ENCODE measurements at places on chromosomes 2 and 18.

DNA sequence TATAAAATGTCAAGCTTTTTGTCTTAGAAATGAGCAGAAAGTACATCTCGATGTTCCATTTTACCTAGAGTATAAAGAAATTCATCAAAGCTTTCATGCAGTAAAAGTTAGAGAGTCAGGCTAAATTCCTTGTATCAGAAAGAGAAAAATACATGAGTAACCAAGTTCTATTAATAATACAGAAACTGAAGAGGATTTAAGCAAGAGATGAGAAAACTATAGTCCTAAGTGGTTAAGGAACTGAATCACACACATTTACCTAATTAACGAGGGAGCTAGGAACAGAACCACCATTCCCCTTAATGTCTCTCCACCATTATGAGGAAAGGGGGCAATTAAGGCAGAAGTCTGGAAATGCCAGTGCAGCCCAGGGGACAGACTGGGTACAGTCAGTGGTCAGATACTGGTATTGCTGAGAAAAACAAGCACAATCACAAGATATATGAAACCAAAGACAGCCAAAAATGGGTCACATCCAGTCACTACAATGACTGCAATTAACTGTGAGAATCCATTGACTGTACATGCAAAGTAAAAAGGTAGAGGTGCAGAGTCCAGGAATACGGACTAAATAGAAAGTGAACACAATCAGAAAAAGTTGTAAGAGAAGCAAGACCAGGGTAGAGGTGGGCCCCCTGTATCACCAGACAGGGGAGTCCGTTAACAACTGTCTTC lies 23.9 kb downstream of the MAP4K3 start:
- DNase-seq = no peak

- no peak for DNase-seq
These were observed 147.2 kb upstream of the CCDC68 start for GRCh38 chr18:55106466-55106865.

GRCh38 chr2:62577994-62578781 lies 72.2 kb upstream of the TMEM17 start:
- peak; percentile 45 for DNase-seq

DNA sequence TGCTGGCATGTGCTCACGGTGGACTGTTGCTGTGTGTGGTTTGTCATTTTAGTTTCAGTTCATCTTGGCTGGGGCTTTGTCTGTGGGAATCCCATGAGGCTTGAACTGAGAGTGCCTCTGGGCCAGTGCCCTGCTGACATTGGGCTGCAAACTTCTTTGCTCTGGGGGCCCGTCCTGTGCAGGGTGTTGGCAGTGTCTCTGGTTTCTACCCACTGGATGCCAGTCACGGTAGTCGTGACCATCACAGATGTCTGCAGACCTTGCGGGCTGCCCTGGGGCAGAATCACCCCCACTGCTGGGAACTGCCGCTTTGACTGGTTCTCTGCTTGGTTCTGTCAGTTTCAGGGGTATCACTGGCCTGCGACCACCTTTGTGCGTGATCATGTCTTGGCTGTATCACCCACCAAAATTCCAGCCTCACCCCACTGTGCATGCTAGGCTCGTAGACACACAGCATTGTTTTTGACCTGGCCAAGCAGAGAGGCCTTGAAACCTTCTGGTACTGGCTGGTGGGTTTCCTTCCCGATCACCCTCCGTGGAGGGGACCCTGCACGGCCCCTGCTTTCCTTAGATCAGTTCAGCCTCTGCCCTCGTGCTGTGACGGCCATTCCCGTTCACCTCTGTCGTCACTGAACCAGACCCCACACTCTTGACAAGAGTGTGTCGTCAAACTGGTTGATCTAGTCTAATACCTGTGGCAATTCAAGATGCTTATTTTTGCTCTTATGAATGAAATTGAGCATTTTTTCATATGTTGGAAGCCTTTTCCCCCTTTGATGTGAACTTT lies 57.6 kb downstream of the KCNG2 start:
- DNase-seq = no peak

GRCh38 chr2:6054161-6054671 lies 362.0 kb downstream of the SOX11 start:
- DNase-seq = peak; percentile 68

DNA sequence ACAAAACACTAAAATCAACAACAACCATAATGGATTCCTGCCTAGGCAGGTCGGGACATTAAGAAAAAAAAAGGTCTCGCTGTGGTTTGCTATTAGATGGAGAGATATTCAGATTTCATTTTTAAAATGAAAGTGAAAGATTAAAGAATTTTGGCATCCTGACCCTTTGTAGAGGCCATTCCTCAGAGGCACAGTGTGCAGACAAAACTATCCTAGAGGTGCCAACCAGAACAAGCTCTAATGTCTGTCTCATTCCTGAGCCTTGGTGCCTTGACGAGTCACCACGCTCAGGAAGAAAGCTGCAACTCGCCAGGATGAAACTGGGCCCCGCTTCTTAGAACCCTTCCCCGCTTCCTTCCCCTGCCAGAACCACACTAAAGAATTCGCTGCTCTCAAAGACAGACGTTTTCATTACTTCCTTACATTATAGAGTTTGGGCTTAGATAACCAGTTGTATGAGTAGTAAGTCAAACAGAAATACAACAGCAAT lies 156.0 kb downstream of the TGIF1 start:
- DNase-seq = no peak

GRCh38 chr2:68974251-68974650 lies at the start of gene GKN1:
Gene GKN1, plus strand, starts transcription at chr2:68974636. Its CDS starts 42 bp downstream, at chr2:68974678.
- DNase-seq = no peak

GRCh38 chr2:172096626-172097547 lies 5.8 kb downstream of the DLX2 start:
- DNase-seq = peak; percentile 81

- DNase-seq = no peak
These were observed 101.7 kb upstream of the ALPP start for GRCh38 chr2:232276733-232277313.

DNA sequence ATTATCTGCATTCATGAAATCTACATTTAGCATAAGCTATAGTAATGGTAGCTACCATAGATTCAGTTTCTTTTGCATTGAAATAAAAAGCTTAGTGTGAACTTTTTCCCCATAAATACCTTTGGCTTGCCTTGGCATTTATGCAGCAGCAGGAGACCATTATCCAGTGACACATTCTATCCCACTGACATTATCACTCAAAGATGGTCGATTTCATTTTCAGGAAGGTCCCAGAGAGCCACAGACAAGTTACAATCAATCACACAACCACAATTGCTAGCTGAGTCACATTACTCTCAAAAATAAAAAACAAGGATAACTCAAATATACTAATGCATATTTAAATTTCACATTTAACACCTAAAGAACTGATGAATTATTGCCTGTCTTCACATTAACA lies 512.7 kb upstream of the CDH2 start:
- DNase-seq = peak; percentile 19

DNA sequence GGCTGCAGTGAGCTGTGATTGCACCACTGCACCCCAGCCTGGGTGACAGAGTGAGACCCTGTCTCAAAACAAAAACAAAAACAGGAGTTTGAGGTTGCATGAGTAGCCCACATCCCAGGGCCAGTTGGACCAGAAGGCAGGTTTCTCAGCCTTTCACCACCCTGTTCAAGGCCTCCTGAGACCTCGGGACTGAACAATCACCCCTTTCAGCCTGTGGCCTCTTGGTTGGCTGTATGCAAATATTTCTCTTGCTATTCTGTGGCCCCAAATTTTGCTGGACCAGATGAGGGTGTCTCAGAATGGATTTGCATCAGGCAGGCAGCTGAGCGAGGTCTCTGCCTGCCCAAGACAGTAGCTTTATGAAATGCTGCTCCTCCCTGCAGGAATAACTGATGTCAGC lies 56.9 kb downstream of the DPYSL5 start:
- no peak for DNase-seq

DNA sequence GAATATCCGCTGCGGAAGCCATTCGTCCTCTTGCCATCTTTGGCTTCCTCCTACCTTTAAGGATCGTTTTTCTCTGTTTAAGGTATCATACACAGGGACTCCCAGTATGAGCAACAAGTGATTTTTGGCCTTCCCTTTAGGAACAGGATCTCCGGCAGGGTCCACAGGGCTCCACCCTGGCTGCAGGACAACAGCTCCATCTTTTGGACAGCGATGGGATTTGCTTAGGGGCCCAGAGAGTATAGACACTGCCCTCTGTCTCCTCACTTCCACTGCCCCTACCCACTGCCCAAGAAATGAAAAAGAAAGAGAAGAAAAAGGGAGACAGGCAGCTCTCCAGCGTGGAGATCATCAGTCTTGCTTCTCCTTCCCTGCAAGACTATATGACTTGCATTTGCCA lies 224.5 kb downstream of the UXS1 start:
- DNase-seq = no peak

- peak; percentile 78 for DNase-seq
These were observed 1.4 kb downstream of the FAM171B start for GRCh38 chr2:186695081-186695756.

GRCh38 chr2:46555011-46555410 lies 75.6 kb downstream of the TMEM247 start:
- no peak for DNase-seq

- no peak for DNase-seq
These were observed 133.7 kb downstream of the KLHL29 start for GRCh38 chr2:23518481-23519333.

GRCh38 chr2:8000870-8001269 lies 681.0 kb upstream of the ID2 start:
- no peak for DNase-seq

DNA sequence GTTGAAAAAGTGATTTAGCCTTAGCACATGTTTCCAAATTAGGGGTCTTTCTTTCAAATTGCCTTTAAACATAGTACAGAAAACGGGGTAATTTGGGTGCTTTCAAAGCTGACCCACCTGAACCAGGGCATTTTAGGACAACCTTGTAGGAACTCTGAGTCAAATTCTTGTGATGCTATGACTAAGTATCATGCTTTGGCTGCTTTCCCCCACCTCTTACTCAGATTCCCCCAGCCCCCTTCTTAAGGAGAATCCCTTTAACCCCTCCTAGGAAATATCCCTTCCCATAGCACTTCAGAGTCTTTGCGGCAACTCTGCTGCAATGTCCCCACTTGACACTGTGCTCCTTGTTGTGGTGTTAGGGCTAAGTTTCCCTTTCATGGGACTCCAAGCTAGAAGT lies 18.6 kb upstream of the KLF7 start:
- no peak for DNase-seq

- no peak for DNase-seq
These were observed 78.3 kb downstream of the TAF4B start for GRCh38 chr18:26304511-26304910.

DNA sequence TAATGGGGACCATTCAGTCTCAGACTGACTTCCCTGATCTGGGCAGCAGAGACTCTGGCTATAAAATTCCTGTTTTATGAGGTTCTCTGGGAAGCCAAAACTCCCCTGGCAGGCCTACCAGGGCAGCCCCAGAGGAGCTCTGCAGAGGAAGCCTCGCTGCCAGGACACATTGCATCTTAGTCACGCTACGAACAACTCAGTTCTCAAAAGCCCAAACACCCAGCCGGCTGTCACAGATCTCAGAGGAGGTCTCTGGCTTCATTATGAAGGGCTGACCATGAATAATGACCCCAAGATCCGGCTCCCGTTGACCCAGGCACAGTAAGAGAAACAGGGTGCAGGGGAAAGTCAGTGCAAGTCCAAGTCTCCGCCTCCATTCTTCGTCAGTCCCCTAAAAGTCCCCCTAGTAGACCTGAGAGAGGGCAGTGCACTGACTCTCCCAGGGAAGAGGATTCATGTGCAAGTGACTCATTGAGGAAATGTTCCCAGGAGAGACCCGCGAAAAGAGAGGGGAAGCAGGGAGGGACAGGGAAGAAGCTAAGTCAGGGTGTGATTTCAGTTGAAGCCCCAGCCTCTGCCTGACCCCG lies 212.3 kb downstream of the CYP26B1 start:
- DNase-seq = no peak

DNA sequence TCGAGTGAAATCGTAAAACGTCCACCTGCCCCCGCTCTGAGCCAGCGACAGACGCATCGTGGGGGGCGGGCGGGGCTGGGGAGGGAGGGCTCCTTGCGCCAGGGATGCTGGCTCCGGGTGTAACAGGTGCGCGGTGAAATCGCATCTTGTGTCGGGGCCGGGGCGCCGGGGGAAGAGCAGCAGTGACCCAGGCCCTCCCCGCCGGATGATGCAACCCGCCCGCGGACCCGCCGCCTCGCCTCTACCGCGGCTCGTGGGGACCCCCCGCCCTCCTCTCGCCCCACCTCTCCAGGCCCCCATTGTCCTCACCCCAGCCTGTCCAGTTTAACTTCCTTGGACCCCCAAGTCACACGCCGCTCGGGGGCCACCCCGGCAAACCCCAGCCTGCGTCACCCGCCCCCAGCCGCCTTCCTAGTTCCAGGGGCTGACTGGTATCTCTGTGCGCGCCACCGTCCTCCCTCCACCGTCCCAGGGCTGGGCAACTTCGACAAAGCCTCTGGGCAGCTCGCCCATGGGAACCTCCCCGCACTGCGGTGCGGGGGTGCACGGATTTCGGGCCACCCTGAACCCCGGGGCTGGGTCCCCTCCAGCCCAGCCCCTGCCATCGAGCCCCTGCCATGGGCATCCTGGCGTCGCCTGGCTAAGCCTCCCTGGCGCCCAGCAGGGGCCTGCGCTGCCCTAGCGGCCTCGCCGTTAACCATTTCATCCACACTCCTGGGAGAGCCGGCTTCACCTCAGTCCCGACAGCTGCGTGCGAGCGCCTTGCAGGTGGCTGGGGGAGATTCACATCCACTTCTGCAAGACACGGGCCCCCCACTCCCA lies 799 bp upstream of the KIF1A start:
- DNase-seq = peak; percentile 86

DNA sequence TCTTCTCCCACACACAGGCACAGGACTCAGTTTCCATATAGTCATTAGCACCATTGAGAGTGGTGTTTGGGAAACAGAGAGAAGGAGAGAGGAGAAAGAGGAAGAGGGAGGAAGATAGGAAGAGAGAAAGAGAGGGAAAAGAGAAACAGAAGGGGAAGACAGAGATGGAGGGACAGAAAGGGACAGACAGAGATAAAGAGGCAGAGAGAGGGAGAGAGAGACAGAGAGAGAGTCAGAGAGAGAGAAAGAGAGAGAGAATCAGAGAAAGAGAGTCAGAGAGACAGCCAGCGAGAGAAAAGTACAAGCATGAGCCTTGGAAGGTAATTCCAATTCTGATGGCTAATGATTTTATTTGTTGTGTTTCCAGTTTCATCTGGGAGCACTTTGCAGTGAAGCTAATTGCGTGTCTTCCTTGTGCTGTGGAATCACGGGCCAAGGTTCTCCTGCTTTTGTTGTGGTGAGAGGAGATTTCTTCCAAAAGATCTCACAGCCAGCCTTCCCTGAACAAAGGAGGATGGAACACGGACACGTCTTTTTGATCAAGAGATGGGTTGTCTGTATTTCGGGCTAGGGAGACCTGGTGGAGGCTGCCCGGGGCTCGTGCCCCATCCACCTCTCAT lies 153.6 kb upstream of the TWIST2 start:
- DNase-seq = no peak

Measured in eye (tissue), 1 donor.